Hematopoietic multipotent progenitor cell treated with erythropoietin and hydrocortisone succinate and interleukin-3 and kit ligand, for 15 days (in vitro differentiated cells): ENCODE measurements at places on chromosomes 11 and 22.

DNA sequence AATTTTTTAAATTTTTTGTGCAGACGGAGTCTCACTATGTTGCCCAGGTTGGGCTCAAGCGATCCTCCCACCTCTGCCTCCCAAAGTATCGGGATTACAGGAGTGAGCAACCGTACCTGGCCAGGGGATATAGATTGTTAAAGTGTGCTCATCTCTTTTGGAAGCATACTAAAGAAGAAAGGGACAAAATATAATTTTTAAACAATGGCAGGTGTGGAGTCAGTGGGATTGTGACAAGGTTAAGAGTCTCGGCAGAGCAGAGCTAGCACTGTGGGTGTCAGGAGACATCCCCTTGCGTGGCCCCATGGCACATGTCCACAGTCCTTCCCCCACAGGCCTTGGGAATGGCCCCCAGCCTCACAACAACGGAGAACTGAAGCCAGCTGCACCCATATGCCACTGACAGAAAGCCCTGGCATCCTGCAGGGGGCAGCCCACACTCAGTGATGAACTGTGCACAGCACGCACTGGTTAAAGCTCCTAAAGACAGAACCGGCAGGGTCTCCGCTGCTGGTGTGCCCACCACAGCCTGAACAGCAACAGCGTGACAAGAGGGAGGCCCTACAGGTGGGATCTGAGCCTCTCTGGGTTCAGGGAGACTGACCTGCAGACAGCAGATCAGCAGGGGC, 29.9 kb downstream of the SERPIND1 start:
- peak; percentile 42 for DNase-seq

DNA sequence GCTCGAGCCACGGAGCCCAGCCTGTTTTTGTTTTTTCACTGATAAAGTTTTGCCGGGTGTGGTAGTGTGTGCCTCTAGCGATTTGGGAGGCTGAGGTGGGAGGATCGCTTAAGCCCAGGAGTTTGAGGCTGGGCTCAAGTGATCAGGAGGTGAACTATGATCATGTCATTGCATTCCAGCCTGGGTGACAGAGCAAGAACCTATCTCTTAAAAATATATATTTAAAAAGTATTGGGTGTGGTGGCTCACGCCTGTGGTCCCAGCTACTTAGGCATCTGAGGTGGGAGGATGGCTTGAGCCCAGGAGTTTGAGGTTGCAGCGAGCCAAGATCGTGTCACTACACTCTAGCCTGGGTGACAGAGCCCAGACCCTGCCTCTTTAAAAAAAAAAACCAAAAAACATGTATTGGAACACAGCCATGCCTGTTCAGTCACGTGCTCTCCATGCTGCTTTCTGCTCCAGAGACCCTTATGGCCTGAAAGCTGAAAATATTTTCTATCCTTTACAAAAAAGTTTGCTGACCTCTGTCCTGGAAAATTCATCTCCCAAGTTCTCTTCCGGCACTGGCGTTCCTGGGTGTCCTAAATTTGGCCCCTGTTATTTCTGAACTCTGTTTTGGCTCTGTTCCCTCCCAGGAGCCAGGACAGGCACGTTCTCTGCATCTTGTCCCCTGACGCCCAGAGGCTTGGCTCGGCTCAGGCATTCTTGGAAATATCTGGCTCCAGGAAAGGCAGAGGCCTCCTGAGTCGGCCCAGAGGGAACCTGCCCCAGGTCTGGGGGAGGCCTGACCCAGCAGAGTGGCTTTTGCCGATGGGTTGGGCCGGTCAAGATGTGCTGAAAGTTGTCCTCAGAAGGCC, 61.3 kb upstream of the PPP6R3 start:
- DNase-seq: peak; percentile 86

DNA sequence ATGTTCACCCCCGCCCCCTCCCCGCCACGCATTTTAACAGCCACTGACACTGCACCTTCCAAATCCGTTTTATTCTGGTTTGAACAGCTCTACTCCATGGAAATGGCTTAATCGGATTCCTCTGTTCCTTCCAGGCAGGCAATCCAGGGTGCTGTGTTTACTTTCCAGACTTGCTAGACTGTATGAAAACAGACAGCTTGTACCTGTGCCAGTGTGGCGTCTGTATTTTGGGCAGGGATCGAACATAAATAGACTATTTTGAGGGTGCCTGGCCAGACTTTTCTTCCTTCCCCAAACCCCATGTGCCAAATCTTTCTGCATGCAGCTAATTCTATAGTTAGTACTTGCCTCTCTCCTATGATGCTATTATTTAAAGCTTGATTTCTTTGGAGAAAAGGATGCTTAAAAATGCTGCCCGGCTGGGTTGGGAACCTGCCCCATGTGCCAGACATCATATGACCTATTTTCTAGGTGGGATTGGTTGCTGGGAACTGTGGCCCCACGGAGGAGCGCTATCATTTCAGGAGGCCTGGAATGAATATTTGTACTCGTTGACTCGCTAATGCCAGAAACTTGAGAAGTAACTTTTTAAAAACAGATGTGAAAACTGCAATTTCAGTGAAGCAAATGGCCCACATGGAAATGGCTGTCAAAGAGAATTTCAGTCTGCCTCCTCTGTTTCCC, 814.8 kb downstream of the BRD1 start:
- no peak for DNase-seq

DNA sequence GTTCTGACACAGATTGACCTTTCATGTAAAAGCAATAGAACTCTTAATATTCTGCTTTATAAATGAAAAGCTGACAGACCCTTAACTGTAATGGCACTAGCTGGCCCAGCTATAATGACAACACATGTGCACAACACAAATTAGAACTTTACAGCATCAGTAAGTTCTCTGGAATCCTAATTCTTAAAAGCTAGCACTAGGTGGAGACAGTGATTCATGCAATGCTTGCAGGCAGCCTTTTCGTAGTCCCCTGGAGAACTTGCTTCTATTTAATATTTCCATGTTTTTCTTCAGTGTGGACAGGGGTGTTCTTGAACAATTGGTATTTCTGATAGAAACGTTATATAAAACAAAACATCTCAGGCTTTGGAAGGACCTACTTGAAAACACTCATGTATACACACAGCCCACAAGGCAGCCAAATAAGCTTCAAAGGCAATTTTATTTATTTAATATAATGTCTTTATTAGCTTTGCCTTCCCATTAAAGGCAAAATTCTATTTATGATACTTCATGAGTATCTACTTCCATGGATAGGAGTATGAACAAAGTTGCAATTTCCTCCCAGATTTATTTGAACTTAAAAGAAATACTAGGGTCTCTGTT, 374.3 kb upstream of the MPPED2 start:
- no peak for DNase-seq

- no peak for DNase-seq
These were observed 1191.7 kb downstream of the TBC1D22A start for GRCh38 chr22:47954107-47954506.

- no peak for DNase-seq
These were observed 1508.2 kb downstream of the BRD1 start for GRCh38 chr22:48319321-48320047.

DNA sequence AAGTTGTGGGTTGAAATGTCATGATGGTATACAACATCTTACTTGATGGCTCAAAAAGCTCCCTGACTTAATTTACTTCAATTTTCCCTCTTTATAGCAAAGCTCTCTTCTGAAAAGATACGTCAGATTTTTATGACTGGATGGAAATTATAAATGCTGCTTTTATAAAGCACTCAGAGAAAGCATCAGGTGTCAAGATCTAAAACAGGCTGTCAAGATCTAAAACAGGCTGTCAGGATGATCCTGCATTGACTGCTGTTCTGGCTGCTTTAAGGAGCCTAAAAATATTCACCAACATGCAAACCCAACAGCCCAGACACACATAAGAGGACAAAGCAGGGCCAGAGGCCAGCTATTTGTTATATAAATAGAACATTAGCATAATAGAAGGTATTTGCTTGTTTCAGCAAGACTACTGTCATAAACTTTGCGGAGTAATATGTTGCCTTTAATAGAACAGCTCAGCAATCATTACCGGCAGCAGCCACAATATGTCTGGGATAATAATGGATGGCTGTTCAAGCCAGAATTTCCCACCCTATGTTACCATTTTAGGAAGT, 77.3 kb upstream of the ANO5 start:
- no peak for DNase-seq

GRCh38 chr22:47124961-47125360, 362.5 kb downstream of the TBC1D22A start:
- no peak for DNase-seq

DNA sequence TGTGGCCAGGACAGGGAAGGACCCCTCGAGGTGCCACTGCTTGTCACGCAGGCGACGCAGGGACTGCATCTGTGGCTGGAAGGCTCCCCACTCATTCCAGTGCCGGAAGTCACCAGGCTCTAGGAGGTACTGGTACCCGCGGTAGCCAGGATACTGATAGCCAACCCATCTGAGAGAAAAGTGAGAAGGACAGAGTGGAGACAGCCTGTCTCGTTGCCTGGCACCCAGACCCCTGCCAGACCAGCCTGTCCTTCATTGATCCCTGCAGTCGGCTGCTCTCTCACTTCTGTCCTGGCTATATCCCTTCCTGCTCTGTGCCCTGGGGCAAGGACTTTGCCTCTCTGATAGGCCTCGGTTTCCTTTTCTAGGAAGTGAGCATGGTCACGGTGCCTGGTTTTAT, 9.6 kb upstream of the TPST2 start:
- no peak for DNase-seq

GRCh38 chr22:39789788-39790187, 103.8 kb downstream of the ENTHD1 start:
- no peak for DNase-seq

DNA sequence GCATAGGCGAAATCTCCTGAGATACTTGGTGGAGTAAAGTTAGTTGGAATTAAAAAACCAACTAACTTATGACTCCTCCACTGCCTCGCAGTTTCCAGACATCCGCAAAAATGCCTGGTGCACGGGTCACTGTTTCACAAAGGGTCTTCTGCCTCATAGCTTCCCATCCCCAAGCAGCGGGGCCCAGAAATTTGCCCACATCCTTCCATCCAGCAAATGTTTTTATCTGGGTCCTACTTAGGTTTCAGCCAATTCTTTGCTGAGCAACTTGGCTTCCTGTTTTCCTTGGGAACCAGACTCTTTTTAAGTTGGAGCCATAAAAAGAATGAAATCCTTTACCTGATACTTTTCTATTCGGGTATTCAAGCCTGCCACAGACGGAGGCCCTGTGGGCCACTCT, 36.2 kb downstream of the FZD4 start:
- no peak for DNase-seq

- DNase-seq: no peak
These were observed 270.7 kb upstream of the MTNR1B start for GRCh38 chr11:92698742-92699141.

DNA sequence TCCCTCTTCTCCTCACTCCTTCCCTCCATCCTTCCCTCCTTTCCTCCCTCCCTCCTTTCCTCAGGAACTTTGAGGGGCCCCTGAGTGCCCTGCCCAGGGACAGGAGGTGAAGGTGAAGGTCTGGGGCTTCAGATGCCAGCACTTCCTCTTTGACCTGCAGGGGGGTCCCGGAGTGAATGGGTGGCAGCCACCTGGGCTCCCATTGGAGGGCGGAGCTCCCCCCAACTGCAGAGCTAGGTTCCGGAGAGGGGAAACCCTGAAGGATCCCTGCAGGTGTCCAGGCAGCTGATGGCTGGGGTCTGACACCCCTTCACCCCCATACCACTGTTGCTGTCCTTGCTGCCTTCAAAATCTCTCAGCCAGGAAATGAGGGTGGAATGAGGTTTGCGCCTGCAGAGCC, 1131.3 kb downstream of the BRD1 start:
- no peak for DNase-seq

DNA sequence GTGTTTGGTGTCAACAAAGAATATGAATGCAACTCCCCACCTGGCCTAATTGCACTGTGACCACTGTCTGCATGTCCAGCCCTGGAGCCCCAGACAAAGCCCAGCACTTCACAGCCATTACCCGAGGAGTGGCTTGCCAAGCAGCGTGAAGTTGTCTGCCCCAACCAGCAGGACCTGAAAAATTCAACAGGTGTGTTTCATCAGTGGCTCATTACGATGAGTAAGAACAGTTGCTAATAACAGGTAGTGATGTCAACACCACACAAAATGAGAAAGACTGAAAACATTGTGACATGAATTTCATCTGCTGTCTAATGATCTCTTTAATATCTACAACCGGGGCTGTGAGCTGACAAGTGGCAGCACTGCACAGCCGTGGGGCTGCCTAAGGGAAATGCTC, 10.3 kb downstream of the MRPL21 start:
- DNase-seq: no peak

DNA sequence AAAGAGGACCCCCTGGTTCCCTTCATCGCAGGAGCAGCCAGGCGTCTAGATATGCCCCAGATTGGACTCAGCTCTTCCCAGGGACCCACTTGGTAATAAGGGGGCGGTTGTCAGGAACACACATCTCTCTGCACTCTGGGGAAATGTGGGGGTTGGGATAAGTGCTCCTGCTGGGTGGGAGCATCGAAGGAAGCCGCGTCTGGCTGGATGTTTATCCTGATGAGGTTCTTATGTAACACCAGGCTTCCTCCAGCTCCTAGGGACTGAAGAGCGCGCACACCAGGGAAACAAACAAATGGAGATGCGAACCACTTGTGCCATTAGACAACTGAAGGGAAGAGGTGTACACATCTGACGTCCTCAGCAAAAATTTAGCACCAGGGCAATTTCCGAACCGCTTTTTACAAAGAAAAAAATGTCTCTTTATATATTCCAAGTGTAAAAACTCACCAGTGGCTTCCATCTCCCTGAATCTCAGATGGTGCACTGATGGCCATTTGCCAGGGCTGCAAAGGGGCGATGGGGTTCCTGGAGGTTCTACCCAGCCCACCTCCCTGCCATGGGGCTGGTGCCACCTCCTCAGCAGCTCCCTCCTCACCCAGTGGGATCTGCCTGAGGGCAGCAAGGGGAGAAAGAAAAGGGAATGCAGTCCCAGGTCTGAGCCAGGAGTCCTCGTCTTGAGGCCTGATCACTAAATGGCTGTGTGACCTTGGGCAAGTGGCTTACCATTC, 89.4 kb downstream of the PKNOX2 start:
- no peak for DNase-seq
